A673 (cell line): ENCODE measurements at places on chromosomes 3 and 15. TPM values are rescaled to one million over a fixed set of nuclear protein-coding genes. Genes with fewer than 3 reads are reported as not detected.

- no peak for DNase-seq
Measured at GRCh38 chr15:63913786-63914315, 80.1 kb upstream of the HERC1 start.

- no peak for DNase-seq
Measured at GRCh38 chr15:96888764-96889163, 558.3 kb downstream of the NR2F2 start.

DNA sequence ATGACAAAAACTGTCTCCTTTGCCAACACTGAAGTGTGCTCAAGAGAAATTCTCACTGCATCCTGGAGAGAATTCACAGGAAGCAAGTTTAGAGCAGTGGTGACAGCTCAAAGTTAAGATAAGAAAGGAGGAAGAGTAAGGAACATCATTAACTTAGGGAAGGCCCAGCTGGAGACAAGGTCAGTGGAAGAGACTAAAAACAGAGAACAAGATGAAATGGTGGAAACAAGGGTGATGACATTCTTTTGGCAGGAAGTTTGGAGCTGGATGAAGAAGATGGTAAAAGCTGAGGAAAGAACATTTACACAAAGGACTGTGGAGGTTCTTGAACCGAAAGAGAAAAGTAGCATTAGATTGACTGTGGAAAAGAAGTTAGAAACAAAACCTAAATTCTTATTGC, 6.7 kb upstream of the SUCLG2 start:
- DNase-seq: no peak

The IGSF11 gene
- not detected in 2 replicates for total RNA-seq

- DNase-seq: peak; percentile 53
Measured at GRCh38 chr3:8741581-8742261, 8.1 kb downstream of the CAV3 start.
